ENCODE measurements at places on chromosomes 12 and 14. TPM values are rescaled to one million over a fixed set of nuclear protein-coding genes. Genes with fewer than 3 reads are reported as not detected.

GRCh38 chr14:99602788-99603415, 1.1 kb downstream of the CCDC85C start:
- peak overlapping the region; percentile 57 for H3K4me3 ChIP-seq
- H3K27ac ChIP-seq, result no peak overlapping the region
- H3K4me1 ChIP-seq, result peaks cover 12% of the 10 kb centered on the region
- no peaks in the 10 kb centered on the region for H3K27me3 ChIP-seq

GPX2 gene
- total RNA-seq, result not detected

- no peaks in the 10 kb centered on the region for H3K27me3 ChIP-seq
- peaks cover 1% of the 10 kb centered on the region for H3K4me1 ChIP-seq
- DNase-seq, result no peak
- H3K36me3 ChIP-seq, result no peaks in the 10 kb centered on the region
- H3K4me3 ChIP-seq, result no peak overlapping the region
These were observed 39.6 kb downstream of the HECTD4 start for GRCh38 chr12:112342587-112342986.

- peaks cover 68% of the 10 kb centered on the region for H3K27me3 ChIP-seq
- no peaks in the 10 kb centered on the region for H3K36me3 ChIP-seq
- no peak overlapping the region for H3K4me3 ChIP-seq
- DNase-seq, result peak; percentile 88
- no peak overlapping the region for H3K27ac ChIP-seq
- 0 out of 2 replicates have a peak, but pooled peaks cover 4% of the 10 kb centered on the region for H3K4me1 ChIP-seq
These were observed 63.3 kb downstream of the CCDC88C start for GRCh38 chr14:91354221-91354916.

DNA sequence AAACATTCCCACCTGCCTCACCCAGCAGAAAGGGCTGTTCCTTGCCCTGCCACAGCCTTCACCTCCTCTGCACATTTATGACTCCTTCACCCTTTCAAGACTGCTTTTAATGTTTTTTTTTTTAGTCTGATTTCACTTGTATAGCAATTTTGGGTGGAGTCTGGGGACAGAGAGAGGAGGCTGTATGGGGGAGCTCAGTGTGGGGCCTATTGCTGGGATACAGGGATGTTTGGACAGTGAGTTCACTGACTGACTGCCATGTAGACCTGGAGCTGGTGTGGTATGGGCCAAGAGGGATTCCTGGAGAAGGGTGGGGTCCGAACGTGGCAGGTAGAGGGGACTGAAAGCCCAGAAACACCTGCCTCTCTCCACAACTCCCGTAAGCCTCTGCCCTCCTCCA, 1.9 kb upstream of the KRT85 start:
- H3K36me3 ChIP-seq, result no peaks in the 10 kb centered on the region
- H3K4me1 ChIP-seq, result 0 out of 2 replicates have a peak, but pooled peaks cover 2% of the 10 kb centered on the region
- no peak overlapping the region for H3K4me3 ChIP-seq
- H3K27me3 ChIP-seq, result peaks cover 30% of the 10 kb centered on the region

GRCh38 chr14:28703482-28703881, 63.1 kb upstream of the FOXG1 start:
- no peaks in the 10 kb centered on the region for H3K27me3 ChIP-seq
- H3K4me3 ChIP-seq, result no peak overlapping the region
- no peaks in the 10 kb centered on the region for H3K36me3 ChIP-seq
- DNase-seq, result no peak
- H3K27ac ChIP-seq, result no peak overlapping the region

NRXN3 gene
- total RNA-seq, result 0.11 TPM

C12orf54 gene
- not detected for total RNA-seq

- H3K36me3 ChIP-seq, result no peaks in the 10 kb centered on the region
- no peak for DNase-seq
- H3K4me3 ChIP-seq, result peak overlapping the region; percentile 89
- H3K4me1 ChIP-seq, result peaks cover 11% of the 10 kb centered on the region
- H3K27ac ChIP-seq, result peak overlapping the region; percentile 17
These were observed 538 bp upstream of the TIGAR start for GRCh38 chr12:4320497-4320852.

APOF gene
- not detected for total RNA-seq

GRCh38 chr12:49111206-49111605, 559 bp upstream of the LMBR1L start:
- peak overlapping the region; percentile 85 for H3K4me3 ChIP-seq
- peaks cover 22% of the 10 kb centered on the region for H3K4me1 ChIP-seq
- peak; percentile 56 for DNase-seq
- H3K27ac ChIP-seq, result peak overlapping the region; percentile 69
- H3K27me3 ChIP-seq, result no peaks in the 10 kb centered on the region

TAS2R7 gene
- not detected for total RNA-seq

ADAMTS20 gene
- not detected for total RNA-seq

RHEBL1 gene
- 0.86 TPM for total RNA-seq

CIDEB gene
- total RNA-seq, result 0.51 TPM

DNA sequence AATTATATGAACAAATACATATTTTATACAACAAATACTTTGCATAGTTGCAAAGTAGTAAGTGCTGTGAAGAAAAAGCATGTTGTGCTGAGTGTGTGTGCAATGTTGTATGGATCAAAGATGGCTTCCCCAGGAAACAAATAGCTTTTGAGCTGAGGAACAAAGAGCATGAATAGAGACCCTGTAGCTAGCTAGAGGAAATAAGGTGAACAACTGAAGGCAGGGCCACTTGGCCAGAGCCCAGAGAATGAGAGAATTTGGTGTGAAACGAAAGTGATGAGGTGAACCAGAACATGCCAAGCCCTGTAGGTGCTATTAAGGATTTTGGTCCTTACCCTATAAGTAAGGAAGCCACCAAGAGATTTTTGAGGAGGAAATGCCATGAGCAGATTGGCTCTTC, 17.1 kb downstream of the DYRK2 start:
- DNase-seq, result no peak
- H3K27me3 ChIP-seq, result no peaks in the 10 kb centered on the region
- H3K4me3 ChIP-seq, result no peak overlapping the region
- H3K4me1 ChIP-seq, result peaks cover 58% of the 10 kb centered on the region
- H3K27ac ChIP-seq, result no peak overlapping the region

GRCh38 chr12:131644481-131644880, 66.4 kb upstream of the SFSWAP start:
- no peaks in the 10 kb centered on the region for H3K27me3 ChIP-seq
- no peaks in the 10 kb centered on the region for H3K4me1 ChIP-seq
- H3K27ac ChIP-seq, result no peak overlapping the region
- DNase-seq, result no peak

Data from GM23248 (cell line).